Stimulated activated effector memory CD8-positive, alpha-beta T cell treated with anti-CD3 and anti-CD28 coated beads, Interleukin-12 subunit alpha, Interleukin-12 subunit beta, amount 100 ng/mL, for 72 hours (primary cell): ENCODE measurements at places on chromosomes 11 and 22.

GRCh38 chr11:62127941-62128770, 4.3 kb downstream of the INCENP start:
- no peak for DNase-seq

GRCh38 chr11:120335556-120335907, 681 bp upstream of the ARHGEF12 start:
- no peak for DNase-seq

GRCh38 chr22:38886333-38886732, 14.3 kb upstream of the CBX6 start:
- DNase-seq = no peak

- no peak for DNase-seq
Measured at GRCh38 chr22:42452456-42452855, 20.3 kb upstream of the NFAM1 start.

GRCh38 chr11:112113539-112114457, 27.1 kb downstream of the SDHD start:
- DNase-seq = no peak

DNA sequence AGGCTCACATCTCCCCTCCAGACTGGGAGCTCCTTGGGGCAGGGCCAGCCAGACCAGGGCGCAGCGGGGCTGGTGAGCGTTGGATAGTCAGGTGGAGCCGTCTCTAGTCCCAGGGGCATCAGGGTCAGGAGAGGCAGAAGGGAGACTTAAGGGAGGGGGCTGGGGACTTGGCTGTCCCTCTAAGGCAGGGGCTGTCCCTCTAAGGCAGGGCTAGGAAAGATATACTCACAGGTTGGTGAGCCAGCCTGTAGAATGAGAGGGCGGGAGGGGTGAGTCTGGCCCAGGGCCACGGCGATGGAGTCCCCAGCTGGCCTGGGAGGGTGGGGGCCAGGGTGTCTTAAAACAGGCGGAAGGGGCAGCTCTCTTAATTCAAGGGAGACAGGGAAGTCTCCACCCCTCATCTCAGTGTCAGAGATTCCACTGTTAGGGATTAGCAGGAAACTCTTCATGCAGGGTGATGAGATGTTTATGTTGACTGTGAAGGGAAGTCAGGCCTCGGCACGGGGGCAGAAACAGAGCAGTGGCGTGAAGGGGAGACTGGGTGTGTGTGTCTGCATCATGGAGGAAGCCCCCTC, 11.3 kb downstream of the P2RY2 start:
- no peak for DNase-seq

DNA sequence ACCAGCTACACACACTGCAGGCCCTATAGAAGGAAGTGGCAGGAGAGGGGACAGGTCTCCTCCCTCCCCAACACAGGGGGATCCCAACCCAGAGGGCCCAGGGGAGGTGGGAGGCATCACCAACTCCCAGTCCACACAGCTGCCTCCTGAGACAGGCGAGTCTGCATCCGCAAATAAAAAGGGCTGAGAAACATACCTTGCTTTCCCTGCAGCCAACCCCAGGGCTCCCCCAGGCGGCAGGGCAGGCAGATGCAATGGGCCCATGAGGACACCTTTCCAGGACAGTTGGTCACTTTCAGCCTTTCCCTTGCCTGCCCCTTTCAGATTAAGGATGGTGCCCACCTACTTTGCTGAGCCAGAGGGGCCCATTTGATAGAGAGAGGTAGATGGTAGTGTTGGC, 180.0 kb downstream of the BRD1 start:
- DNase-seq = no peak

GRCh38 chr11:47314992-47315391, 37.5 kb downstream of the MYBPC3 start:
- DNase-seq = no peak

DNA sequence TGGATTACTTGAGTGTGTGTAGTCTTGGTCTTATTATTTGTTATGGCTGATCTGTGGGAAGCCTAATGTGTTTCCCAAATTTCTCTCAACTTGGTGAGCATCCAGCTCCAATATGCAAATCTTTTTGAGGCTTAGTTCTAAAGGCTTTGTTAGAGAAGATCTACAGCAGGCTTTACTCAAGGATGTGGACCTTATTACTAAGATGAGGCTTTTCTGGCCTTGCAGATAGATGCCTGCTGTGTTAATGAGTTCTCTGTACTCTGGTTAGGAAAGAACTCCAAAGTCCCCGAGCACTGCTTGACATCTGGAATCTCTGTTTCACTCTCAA, 24.1 kb downstream of the MYEOV start:
- DNase-seq = no peak

- DNase-seq = no peak
Measured at GRCh38 chr11:33624083-33624482, 76.5 kb downstream of the C11orf91 start.

DNA sequence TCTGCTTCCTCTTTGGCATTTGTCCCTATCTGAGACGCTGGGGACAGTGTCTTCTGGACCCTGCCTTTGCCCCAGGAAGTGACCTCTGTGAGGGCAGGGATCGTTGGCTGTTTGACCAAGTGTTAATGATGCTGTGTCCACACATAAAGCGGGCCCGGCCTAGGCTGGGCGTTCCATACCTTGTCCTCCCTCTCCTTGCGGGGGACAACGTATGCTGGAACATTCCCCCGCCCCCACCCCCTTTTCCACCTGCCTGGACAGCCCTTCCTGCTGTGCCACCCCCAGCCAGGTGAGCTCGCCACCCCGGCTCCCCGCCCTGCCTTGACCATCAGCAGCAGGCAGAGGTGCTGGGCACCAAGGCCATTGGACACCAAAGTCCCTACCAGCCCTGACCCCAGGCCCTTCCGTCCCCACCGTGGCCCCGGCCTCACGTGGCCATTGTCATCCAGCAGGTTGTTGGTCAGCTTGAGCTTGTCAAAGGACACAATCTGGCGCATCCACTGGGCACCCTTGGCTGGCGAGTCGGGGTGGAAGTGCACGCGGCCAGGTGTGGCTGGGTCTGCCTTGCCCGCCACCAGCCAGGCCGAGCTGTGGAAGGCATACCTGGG, 4.1 kb upstream of the NUDT8 start:
- no peak for DNase-seq

GRCh38 chr11:116984589-116984988, 113.6 kb downstream of the SIK3 start:
- DNase-seq = no peak

DNA sequence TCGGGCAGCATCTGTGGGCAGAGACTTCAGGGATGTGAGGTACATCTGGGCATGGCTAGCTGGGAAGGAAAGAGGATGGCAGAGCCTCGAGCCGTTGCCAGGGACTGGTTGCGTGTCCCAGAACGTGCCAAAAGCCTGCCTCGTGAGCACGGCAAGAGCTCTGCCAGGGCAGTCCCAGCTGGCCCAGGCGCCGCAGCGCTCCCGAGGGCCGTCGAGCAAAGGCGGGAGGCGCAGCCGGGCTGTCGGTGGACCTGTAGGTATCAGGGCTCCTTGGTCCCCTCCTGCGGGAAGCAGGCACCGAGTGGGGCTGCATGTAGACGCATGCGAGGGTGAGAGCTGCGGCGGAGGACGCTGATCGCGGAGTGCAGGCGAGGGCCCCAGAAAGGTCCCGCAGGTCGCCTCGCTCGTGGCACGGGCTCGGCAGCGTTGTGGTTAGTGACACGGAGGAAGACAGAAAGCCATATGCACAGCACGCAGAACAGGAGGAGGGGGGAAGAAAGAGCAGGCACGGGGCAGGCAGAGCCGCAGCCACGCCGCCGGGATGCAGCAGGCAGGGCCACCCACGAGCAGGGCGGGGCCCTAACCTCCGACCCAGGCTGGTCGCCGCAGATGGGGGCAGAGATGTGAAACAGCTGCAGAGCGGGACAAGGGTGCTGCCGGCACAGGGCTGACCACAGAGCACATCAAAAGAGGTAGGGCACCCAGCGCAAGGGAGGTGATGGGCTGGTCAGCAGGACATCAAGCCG, 18.0 kb downstream of the LSP1 start:
- no peak for DNase-seq

DNA sequence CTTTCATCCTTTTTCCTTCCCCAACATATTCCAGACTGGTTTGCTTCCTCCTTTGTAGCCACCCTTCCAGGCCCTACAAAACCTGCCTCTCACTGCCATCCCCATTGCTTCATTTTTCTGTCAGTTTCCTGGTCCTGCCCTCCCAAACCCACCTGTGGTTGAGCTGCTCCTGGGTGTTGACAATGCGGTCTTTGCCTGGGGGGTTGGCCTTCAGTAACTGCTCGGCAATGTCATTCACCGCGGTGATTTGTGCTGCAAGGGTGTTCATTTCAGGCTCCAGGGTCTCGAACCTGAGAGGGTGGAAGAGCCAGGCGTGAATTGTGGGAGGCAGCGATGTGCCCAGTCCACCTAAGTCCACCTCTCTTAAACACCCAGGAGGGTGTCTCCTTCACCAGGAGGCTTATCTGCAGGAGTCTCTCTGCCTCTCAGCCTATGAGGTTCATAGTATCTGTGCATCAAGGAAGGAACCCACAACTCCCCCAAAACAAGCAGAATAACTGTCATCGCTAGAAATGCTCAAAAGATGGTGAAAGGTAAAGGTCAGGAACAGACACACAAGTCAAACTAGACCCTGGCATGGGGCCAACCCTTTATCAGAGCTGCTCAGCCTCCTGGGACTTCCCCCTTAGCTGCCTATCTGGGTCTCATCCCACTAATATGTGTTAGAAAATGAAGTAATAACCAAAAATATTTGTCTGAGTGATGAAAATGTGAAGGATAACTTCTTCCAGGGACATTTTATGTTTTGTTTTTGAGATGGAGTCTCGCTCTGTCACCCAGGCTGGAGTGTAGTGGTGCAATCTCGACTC, 23.9 kb upstream of the RBM4B start:
- DNase-seq = no peak

GRCh38 chr11:114149689-114150407, 90.3 kb downstream of the ZBTB16 start:
- DNase-seq = no peak

DNA sequence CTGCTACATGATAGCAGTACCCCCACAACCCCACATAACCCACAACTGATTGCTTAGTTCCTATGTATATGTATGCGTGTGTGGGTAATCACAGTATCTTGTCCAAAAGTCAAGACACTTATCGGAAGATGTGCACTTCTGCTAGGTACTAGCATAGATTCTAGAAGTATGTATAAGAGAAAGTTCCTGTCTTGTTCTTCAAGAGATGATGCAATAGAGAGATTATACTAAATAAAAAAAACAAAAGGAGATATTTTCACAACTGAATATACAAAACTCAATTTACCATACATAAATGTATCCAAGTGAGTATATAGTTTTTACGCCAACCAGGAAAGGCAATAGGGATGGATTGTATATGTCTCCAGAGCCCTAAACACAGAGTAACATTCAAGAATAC, 112.0 kb downstream of the FCHSD2 start:
- DNase-seq = no peak

- no peak for DNase-seq
Measured at GRCh38 chr11:73507086-73507485, 90.8 kb downstream of the FAM168A start.

DNA sequence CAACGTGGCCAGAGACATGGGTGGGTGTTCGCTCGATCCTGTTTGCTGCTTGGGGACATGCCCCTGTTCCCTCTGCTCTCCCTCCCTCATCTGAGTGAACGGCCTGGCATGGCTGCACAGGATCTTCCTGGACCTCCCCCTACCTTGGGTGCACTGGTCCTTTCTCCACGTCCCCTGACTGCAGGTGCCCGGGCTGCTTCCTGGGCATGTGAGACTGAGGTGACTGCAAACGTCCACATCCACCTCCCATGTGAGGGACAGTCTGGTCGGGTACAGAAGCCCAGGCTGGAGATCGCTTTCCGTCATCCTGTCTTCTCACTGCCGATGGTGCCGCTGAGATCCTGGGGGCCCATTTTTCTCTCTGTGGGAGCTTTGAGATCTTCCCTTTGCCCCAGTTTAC, 11.8 kb downstream of the SULT4A1 start:
- DNase-seq = no peak

DNA sequence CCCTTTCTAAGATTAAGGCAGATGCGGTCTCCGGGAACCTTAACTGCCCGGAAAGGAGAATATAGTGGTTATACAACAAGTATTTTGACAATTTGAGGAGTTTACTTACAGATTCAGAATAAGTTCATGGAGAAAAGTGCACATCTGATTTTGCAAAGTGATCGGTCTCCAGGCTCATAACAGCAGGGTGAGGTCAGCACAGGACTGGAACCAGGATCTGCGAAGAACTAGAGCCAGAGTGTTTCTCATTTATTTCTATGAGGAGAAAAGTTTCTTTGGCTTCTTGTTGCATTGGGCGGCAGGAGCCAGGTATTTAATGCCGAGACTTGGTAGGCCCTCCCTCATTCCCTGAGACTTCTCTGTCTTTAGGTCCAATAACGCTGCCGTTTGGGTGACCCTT, 3.7 kb downstream of the ADAMTS15 start:
- DNase-seq = no peak

DNA sequence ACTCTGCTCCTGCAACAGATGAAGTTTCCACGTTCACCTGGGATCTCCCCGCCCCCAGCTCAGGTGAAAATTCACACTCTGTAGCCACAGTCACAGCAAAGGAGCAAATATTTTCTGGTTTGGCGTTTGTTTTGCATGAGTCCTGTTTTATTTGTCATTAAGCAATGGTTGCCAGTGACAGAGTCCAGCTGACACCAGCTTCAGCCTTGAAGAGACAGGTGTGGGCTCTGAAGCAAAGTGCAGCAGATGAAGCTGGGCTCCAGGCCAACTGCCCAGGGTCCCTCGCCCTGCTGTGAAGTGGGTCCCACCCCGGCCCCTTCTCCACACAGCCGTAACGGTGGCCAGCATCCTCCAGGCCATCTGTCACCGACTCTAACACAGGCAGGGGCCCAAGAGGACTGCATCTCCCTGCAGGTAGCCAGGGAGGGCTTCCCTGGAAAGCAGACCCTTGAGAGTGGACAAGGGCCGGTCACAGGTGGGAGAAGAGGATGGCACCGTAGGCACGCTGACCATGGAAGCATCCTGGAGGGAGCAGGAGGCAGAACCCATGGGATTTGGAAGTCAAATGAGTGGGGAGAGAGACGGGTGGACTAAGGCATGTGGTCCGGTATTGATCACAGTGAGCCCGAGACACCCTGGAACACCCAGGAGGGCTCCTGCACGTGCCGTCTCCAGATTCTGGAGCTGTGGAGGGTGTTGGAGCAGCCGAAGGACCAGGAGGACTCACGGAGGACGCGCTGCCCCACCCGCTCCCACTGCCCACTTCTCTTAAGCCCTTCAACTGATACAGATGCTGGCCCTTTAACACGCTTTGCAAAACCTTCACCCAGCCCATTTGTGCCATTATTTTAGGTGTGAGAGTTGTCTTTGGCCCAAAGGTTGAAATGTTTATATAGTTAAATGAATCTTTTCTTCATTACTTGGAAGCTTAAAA, 294.5 kb downstream of the BRD1 start:
- no peak for DNase-seq
